ENCODE measurements at places on chromosomes 7 and 10.

- no peak for DNase-seq
These were observed 40.7 kb upstream of the SDK1 start for GRCh38 chr7:3260401-3260715.

GRCh38 chr7:112023282-112023681 is 182.9 kb downstream of the DOCK4 start:
- no peak for DNase-seq

DNA sequence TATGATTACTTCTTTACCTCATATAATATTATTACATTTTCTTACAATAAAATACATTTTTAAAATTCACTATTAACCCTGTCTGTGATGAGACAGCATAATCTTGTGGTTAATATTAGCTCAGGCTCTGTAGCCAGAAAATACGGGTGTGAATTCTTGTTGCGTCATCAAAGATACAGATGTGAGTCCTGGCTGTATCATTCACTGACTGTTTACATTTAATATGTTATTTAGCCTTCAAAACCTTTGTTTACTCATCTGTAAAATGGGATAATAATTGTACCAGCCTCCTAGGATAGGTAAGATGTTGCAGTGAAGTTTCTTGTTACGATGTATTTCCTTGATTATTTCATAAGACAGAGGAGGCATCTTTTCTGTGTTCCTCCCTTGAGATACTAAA is 184.7 kb upstream of the PRPS1L1 start:
- no peak for DNase-seq

GRCh38 chr10:47346581-47347302 is 1.4 kb upstream of the RBP3 start:
- DNase-seq, result no peak

DNA sequence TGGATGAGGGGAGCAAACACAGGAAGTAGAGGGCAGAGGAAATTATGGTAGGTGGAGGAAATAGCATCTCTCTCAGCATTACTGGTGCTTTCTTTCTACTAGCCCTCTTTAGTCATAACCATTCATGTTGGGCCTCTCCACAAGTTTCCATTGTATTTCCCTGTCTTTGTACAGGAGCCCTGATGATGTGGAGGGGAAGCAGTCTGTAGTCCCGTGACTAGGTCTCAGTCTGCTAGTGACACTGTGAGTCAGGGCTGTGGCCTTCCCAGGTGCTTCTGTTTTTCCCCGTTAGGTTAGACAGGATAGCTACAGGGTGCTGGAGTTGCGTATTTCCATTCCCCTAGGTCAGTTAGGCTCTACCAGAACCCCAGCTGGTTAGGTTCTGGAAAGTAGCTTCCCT is 82.9 kb upstream of the NAMPT start:
- no peak for DNase-seq

DNA sequence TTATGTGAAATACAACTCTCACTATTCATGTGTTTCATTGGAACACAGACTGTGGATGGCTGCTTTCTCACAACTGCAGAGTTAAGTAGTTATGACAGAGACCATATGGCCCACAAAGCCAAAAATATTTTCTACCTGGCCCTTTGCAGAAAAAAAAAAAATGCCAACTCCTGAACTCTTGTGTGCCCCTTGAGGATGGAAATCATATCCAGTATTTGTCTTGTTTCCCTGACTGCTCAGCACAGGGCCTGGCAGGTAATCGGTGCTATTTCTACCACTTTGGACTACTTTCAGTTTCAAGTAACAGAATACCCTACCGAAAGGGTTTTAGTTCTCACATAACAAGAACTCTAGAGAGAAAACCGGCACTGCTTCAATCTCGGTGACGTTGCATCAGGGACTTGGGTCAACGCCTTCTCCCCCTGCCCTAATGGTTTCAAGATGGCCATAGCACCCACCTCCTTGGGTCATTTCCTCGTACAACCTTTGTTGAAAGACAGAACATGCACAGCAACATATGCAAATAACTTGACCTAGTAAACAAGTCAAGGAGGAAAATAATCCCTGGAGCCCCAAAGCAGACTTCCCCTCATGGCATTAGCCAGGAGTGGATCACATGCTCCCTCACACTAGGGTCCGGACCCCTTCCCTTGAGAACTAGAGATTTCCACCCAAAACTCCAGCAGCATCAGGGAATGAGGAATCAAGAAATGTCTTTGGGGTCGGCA is 11.8 kb upstream of the GPNMB start:
- no peak for DNase-seq

- no peak for DNase-seq
These were observed 29.1 kb downstream of the CBLL1 start for GRCh38 chr7:107773027-107773426.

GRCh38 chr10:43926371-43926770 is 277.7 kb upstream of the ZNF32 start:
- DNase-seq, result no peak

- DNase-seq, result no peak
These were observed 14.4 kb downstream of the FFAR4 start for GRCh38 chr10:93580828-93581227.

- no peak for DNase-seq
These were observed 167.8 kb downstream of the HDAC9 start for GRCh38 chr7:18663321-18663720.

DNA sequence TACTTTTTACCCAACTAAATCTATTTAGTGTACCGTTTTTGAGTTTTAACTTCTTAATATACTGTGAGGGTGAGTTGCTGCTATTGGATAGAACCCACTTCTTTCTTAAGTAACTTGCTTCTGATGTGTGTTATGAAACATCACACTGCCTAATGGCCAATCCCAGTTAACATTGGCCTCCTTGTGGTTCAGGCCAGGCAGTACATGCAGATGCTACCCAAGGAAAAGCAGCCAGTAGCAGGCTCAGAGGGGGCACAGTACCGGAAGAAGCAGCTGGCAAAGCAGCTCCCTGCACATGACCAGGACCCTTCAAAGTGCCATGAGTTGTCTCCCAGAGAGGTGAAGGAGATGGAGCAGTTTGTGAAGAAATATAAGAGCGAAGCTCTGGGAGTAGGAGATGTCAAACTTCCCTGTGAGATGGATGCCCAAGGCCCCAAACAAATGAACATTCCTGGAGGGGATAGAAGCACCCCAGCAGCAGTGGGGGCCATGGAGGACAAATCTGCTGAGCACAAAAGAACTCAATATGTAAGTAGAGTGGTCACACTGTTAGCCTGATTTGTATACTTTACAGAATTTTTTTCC is 39.7 kb downstream of the TES start:
- peak; percentile 48 for DNase-seq

DNA sequence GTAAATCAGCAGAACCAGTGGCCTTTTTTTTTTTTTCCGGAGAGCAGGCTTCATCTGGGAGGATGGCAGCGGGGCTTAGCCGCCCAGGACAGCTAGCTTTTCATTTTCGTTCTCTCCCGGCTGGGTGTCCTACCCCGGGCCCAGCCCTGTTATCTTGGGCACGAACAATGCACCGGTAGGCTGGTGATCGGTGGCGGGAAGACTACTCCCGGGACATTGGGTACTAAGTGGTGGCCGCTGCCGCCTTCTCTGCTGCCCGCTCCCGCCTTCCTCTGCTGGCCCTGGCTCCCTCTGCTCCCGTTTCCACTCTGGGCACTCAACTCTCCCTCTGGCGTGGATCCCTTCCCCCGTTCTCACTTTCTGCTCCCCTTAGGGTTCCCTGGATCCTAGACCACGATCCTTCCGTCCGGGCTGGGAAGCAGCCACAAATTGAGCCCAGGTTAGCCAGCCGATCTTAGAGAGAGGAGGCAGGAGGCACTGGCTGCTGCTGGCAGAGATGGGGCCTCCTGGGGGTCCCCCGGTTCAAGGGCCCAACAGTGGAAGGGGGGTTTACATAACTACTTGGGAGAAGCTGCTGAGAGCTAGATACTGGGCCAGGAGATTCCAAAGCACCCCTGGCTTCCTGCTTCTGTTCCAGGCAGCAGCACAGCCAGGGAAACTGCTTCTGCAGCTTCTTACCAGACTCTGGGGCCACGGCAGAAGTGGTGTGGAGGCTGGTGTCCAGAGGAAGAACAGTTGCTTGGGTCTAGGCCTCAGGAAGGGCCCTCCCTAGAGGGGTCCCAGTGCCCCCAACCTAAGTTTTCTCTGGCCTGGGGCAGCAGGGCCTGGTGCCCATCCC is 1.8 kb downstream of the TLX1 start:
- no peak for DNase-seq

- DNase-seq, result peak; percentile 54
These were observed 1.0 kb upstream of the PTPRE start for GRCh38 chr10:127905848-127906261.

- DNase-seq, result no peak
These were observed 96.1 kb downstream of the NKX6-2 start for GRCh38 chr10:132689721-132690360.

- DNase-seq, result no peak
These were observed 145.3 kb downstream of the SEMA3A start for GRCh38 chr7:84049071-84049836.

GRCh38 chr7:46604241-46604661 is 683.2 kb upstream of the IGFBP3 start:
- DNase-seq, result no peak

DNA sequence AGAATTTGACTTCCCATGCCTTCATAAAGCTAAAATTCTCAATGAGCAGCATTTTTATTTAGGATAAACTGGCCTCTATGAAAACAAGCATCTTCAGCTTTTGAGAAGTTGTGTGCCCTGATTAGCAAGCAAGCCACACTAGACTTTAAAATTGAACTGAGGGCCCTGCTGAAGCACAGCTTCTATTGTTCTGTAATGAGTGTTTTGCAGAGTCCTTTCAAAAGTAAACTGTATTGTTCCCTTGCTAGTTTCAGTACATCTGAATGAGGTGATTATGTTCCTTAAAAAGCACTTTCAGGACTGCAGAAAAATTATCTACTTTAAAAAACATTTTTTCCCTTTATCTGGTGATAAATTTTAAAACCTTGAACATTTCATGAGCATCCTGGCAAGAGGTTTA is 113.3 kb upstream of the PRPS1L1 start:
- no peak for DNase-seq

GRCh38 chr7:140451716-140452115 is 27.6 kb downstream of the MKRN1 start:
- DNase-seq, result no peak

- DNase-seq, result no peak
These were observed 14.1 kb downstream of the PDZD8 start for GRCh38 chr10:117360994-117361667.

GRCh38 chr7:95470452-95470851 is 15.3 kb upstream of the ASB4 start:
- peak; percentile 47 for DNase-seq
